ENCODE measurements at places on chromosomes 4 and X.
A peak's percentile ranks its signal among the peaks of the same experiment; 100 is the strongest.

DNA sequence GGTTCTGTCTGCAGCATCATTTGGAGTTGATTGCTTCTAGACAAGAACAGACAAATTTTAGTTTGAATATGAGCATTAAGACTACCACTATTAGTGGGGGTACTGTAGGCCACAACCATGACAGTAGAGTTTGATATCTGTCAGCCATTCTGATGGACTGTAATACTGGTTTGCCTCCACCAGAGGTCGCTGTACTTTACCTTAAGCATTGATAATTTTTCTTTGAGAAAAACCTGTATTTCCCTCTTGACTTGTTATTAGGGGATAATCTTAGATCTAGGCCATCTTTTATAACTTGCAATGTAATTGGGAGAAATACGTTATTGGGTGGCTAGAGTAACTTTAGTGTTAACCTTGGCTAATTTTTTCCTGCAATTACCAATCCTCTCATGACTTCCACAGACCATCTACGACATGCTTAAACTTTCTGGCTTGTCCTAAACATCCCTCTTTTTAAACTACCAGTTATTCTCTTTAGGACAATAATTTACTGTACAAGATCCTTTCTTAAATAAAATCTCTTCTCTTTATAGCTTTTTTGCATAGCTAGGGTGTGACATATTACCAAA is 562.4 kb downstream of the MAGEB5 start:
- no peak for DNase-seq

DNA sequence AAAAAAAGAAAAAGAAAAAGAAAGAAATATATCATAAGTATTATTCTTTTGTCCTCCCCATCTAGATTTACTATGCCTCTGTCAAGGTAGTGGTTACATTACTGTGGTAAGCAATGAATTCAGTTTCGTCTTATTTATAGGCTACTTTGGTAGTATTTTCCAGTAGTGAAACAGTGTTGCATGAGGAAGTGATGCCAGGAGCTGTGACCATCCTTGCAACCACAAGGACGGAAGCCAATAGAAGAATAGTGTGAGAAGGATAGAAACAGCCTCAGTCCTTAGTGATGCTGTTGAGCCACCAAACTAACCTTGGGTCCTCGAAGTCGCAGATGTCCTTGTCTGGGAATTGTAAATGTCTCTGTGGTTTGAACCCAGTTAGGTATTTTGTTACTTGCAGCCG is 328.5 kb downstream of the PPP3CA start:
- DNase-seq = no peak

DNA sequence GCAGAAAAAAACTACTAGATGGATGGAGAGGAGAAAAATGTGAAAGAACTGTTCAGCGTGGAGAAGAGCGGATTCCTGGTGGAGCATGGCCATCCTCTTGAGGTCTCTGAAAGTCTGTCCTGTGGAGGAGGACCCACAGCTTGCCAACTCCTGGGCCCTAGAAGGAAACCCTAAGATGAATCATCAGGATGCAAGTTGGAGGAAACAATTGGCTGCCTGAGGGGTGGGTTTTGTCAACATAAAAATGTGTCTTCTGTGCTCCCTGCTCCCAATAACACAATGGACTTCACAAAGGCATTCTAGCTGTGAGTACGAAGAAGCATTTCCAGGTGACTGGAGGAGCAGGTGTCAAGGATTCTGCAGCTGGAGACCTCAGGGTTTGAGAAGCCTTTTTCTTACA is 37.2 kb downstream of the CNGA2 start:
- DNase-seq = no peak

DNA sequence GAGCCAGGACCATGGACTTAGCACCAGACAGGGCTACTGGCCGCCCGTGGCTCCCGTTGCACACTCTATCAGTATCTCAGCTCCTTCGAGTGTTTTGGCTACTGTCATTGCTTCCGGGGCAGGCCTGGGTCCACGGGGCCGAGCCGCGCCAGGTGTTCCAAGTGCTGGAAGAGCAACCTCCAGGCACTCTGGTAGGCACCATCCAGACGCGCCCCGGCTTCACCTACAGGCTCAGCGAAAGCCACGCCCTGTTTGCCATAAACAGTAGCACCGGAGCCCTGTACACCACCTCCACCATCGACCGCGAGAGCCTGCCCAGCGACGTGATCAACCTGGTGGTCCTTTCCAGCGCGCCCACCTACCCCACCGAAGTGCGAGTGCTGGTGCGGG is 1.6 kb downstream of the FAT4 start:
- DNase-seq = peak; percentile 45

GRCh38 chr4:126973201-126973600 is 659.6 kb upstream of the INTU start:
- peak; percentile 29 for DNase-seq

GRCh38 chr4:109915385-109916026 is 2.8 kb downstream of the EGF start:
- no peak for DNase-seq

DNA sequence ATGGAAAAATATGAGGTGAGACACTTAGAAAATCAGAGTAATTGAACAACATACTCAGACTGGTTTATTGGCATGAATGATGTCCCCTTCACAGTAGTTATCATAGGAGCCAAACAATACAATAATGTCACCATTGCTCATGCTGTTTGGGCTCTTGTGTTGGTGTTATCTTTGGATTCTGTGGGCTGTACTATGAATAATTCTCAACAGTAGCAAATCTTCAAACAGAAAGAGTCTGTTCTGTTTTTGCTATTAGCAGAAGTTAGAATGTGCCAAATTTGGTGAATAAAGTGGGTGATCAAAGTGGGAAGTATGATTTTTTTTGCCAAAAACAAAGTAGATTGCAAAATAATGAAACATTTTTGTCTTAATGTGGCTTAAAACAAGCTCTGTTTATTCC is 58.3 kb downstream of the GRID2 start:
- no peak for DNase-seq

- DNase-seq = peak; percentile 44
These were observed 126.0 kb upstream of the LDB2 start for GRCh38 chr4:17024425-17024824.

DNA sequence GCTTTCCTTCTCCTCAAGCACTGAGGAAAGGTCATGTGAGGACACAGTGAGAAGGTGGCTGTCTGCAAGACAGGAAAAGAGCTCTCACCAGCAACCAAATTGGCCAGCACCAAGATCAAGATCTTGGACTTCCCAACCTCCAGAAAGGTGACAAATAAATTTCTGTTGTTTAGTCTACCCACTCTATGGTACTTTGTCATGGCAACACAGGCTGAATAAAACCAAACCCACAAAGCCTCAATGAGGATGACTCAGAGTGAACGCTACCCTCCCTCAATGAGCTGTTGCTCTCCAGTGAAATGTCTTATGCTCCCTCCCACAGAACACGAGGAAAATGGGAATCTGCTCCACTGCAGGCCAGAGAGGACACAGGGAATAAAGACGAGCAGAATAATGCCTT is 244.1 kb downstream of the RAB28 start:
- DNase-seq = no peak

DNA sequence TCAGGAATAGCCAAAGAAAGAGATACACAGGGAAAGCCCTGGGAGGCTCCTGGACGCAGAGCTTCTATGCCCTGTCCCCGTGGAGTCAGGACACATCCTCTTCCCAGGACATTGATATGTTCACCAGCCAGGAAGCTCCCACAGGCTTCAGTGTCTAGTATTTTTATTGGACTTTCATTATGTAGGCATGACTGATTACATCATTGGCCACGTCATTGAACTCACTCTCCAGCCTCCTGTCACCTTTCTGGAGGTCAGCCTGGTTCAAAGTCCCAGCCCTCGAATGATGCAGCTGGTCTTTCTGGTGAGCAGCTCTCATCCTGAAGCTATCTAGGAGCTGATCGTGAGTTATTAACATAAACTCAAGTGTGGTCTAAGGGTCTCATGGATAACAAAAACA is 104.1 kb downstream of the CPEB2 start:
- DNase-seq = no peak

GRCh38 chrX:41723826-41724225 is at the start of gene GPR82:
TSS of gene GPR82 (plus strand) at chrX:41724181. CDS start at chrX:41727027, 2,846 bp downstream.
- DNase-seq = no peak

- no peak for DNase-seq
These were observed 1956.8 kb upstream of the PCDH10 start for GRCh38 chr4:131192318-131192717.

- DNase-seq = peak; percentile 20
These were observed 46.5 kb upstream of the PGRMC1 start for GRCh38 chrX:119189595-119189994.

DNA sequence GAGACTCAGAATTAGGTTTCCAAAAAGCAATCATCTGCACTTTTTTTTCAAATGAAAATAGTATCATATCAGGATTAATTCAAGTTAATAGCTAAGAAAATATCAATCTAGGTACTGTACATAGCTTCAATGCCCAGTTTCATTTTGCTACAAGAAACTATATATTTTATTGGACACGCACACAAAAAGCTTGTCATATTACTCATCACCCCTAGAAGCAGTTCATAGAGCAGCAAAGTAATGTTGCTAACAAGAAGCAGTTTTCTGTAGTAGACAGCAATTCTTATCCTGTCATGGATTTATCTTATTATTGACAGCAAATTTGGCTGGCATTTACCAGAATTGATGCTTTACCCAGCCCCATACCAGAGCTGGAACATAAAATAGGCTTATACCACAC is 52.3 kb upstream of the LSM6 start:
- no peak for DNase-seq

DNA sequence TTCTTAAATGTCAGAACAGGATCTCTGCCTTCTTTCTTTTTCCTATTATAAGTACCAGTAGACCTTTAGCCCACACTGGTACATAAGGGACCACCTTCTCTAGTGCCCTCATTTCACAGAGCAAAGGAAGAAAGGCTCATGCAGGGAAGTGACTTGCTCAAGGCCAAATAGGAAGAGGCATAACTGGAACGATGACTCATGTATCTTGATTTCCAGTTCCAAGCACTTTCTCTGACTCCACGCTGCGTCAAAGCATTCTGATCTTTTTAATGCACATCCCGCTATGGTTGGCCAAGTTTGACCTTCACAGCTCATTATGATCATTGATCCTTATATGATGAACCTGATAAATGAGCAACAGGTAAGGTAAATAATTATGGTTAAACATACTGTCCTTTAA is 542.0 kb downstream of the GBA3 start:
- peak; percentile 20 for DNase-seq

- no peak for DNase-seq
These were observed 458.0 kb upstream of the CXorf51B start for GRCh38 chrX:146351620-146352019.

DNA sequence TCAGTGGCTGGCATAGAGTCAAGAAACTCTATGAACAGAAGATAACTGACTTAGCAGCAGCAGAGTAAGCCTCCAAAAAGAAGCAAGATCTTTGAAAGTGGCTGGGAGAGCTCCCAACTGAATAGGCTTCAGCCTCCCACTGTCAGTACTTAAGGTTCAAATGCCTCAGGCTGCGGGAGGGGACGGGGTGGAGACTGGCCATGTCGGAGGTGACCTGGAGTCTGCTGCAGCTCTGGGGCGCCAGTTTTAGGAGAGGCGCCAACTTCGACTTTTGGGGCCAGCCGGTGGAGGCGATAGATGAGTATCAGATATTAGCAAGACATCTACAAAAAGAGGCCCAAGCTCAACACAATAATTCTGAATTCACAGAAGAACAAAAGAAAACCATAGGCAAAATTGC is 67.3 kb downstream of the TMEM144 start:
- DNase-seq = no peak

DNA sequence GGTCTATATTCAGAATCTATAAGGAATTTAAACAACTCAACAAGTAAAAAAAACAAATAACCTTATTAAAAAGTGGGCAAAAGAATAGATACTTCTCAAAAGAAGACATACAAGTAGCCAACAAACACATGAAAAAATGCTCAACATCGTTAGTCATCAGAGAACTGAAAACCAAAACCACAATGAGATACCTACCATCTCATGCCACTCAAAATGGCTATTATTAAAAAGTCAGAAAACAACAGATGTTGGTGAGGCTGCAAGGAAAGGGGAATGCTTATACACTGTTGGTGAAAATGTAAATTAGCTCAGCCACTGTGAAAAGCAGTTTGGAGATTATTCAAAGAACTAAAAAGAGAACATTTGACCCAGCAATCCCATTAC is 201.6 kb downstream of the QDPR start:
- peak; percentile 31 for DNase-seq

GRCh38 chr4:127810551-127810950 is 28.4 kb downstream of the HSPA4L start:
- no peak for DNase-seq

GRCh38 chr4:15793506-15794363 is 15.6 kb downstream of the CD38 start:
- DNase-seq = no peak

- no peak for DNase-seq
These were observed 91.1 kb downstream of the PPP3CA start for GRCh38 chr4:101256222-101256621.

- DNase-seq = no peak
These were observed 75.7 kb downstream of the FAM47C start for GRCh38 chrX:37083880-37084279.

GRCh38 chr4:1164040-1164439 is 8.3 kb downstream of the SPON2 start:
- no peak for DNase-seq

DNA sequence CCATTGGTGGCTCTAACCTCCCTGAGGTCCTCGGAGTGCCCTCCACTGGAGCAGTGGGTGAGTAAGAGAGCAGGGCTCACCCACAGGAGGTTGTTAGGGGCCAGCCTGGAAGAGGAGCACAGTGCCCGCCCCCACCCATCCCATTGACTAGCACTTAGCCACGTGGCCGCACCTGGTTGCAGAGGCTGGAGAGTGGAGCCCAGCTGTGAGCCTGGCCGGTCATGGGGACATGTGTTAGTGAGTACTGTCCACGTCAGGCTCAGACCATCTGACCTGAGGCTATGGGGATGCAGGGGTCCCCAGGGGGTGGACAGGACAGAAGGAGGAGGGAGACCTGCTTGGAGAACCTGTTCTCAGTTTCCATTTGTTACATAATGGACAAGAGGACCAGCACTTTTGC is 1.4 kb upstream of the MAN2B2 start:
- DNase-seq = no peak

- DNase-seq = peak; percentile 57
These were observed 50.8 kb upstream of the ADGRL3 start for GRCh38 chr4:61149278-61149677.

- no peak for DNase-seq
These were observed 76.3 kb upstream of the ASB12 start for GRCh38 chrX:64306712-64307111.

GRCh38 chr4:118046323-118046722 is 12.0 kb downstream of the NDST3 start:
- DNase-seq = no peak

GRCh38 chr4:147991543-147992283 is 259.8 kb downstream of the ARHGAP10 start:
- DNase-seq = no peak

Measured in fibroblast of pulmonary artery (primary cell).